ENCODE measurements at places on chromosomes 3 and 15.

DNA sequence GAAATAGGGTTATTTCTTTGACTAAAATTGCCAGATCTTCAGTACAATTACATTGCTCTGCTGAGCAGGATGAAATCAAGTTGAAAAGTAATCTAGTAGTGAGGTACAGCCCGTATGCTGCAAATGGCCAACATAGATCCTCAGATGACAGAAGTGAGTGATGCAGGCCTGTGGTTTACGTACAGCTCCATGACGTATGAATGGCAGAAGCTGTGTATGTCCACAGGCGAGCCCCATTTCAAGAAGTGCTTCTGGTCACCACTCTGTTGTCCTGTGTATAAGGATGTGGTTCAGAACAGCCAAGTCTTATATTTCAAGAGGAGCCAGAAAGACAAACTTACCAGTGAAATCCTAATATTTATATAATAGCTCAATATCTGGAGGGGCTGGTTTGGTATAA lies 9.2 kb downstream of the CD86 start:
- DNase-seq: no peak

- DNase-seq: no peak
Measured at GRCh38 chr3:90136456-90137191, 1029.2 kb downstream of the EPHA3 start.

GRCh38 chr3:117691526-117691925 lies 981.9 kb downstream of the TUSC7 start:
- DNase-seq: no peak

DNA sequence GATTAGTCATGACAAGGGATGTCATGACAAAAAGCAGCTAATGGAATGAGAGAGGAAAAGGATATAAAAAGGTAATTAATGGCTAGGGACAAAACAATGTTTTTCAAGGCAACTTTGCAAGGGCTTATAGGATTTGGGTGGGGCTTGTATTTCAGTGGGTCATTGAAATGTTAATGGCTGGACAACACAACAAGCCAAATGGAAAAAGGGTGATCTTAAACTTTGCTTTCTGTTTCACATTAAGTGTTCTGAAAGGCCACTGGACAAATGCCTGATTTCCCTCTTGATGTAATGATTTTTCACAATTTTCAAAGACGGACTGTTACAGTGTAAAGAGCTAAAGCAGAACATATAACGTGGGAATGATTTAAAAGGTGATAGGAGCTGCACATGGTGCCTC lies 345.0 kb downstream of the TUSC7 start:
- DNase-seq: no peak

DNA sequence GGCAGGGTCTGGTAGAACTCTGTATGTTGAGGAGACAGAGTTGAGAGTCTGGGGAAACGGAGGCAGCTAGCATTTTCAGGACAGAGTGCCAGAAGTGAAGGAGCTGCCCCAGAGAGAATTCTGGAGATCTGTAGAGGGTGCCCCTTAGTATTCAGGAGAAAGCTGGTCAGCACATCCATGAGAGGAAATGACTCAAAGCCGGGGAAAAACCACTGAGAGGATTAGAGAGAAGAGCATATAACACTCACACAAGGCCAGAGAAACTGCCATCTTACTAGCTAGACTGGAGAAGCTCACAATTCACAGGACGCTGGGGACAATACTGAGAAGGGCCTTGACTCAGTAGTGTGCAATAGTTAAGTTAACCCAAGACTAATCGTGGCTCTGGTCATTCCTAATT lies 75.7 kb upstream of the DPPA4 start:
- no peak for DNase-seq

- no peak for DNase-seq
Measured at GRCh38 chr15:70602281-70602680, 161.1 kb downstream of the UACA start.

DNA sequence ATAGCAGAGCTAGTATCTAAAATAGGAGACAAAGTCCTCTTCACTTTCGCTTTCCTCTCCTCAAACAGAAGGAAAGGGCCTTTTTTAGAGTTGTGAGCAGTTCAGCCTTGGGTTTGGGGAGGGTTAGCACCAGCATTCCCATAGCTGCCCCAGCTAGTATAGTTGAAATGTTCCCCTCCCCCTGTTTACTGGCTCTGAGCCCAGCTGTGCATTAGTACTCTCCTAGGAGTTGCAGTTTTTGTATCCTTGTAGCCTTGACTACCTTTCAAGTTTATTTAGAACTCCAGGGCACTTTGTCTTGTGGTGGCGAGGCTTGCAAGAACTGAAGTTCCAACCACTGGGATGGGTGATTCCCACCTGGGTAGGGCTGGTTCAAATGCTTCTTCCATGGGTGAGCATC lies 245.1 kb upstream of the NAALADL2 start:
- no peak for DNase-seq

DNA sequence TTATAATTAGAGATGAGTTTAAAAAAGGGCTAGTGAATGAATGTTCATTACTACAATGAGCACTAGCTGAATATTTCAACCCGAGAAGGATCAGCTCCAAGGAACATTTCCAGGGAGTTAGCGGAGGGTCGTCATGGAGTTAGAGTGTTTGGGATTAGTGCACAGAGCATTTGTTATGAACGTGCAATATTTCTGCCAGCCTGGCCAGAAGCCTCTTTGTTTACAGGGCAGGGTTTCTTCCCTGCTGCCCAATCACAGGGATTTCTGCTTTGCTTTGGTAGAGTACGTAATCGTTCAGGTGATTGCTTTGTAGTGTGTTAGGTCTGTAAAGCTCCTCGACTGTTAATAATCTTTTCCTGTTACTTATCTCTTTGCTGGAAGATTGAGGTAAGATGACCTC lies 5.9 kb downstream of the CGNL1 start:
- no peak for DNase-seq

DNA sequence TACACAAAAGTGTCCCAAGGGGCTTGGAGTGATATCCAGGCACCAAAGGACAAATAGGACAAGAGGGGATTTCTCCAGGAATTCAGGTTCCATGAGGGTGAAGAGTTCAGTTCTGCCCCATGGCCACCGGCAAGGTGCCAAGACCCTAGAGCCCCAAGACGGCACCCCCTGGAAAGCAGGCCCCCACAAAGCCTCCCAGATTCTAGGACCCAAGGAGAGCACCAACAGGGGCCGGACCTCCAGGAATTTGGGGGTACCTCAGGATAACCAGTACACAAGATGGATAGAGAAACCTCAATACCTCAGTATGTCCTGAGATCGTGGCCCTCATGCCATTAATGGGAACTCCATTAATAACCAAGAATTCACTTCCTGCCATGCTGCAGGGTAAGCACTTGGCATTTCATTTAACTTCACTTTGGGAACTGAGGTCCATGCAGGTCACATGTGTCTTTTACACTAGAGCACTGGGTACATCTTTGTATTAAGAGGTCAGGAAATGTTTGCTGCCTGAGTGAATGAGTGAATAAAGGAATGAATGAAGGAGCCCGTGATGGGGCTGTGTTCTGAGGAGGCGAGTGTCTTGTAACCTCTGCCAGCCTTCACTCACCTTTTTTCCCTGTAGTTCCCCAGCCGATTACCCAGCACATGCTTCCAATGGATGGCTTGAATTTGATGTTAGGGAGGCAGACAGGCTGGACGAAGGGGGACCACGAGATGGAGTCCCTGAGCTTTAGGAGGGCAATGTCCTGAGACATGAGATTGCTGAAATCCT lies 15.5 kb upstream of the PRSS50 start:
- DNase-seq: no peak

- DNase-seq: no peak
Measured at GRCh38 chr3:38084334-38085310, 45.6 kb downstream of the DLEC1 start.
